Astrocyte of the hippocampus (primary cell): ENCODE measurements at places on chromosomes 2 and 18.

DNA sequence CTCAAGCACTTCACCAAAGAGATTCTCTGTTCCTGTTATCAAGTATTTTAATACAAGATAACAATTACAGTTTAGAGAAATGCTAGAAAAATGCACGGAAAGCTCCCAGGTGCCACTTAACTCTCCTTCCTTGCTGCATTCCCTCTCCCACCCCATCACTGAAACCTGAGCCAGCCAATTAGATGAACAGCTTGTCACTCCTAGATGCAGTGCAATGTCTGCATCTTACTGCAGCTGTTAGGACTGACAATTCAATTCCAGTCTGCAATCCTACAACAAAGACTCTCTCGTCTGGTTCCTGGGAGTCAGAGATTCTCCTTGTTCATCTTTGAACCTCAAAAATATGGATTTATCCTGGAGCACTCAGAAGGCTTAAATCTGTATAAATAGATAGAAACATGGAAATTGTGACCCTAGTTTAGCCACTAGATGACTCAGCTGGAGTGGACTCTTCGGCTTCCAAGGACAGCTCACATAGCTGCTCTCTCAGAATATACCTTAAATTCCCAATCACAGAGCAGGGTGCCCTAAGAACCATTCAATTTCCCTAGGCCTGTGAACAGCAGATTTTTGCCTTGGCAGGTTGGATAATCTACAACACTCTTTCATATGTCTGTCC is 311.1 kb downstream of the NRXN1 start:
- DNase-seq = no peak

DNA sequence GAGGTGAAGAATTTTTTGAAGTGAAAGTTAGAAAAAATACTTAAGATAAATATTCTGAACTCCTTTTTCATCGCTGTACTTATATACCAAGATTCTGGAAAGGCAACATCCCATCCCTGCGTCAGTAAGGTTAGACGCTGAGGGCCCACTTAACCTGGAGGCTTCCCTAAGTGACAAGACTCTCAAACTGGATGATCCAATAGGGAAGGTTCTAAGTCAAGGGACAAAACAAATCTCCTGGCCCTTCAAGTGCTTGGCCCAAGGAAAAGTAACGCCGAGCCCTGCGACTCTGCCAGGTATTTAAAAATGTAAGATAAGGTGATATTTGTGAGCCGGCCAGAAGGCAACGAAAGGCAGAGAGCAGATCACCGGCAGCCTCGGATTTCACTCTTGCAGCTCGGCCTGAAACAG is 1.3 kb downstream of the STK39 start:
- no peak for DNase-seq

GRCh38 chr2:205868773-205869333 is 186.6 kb downstream of the NRP2 start:
- peak; percentile 87 for DNase-seq

DNA sequence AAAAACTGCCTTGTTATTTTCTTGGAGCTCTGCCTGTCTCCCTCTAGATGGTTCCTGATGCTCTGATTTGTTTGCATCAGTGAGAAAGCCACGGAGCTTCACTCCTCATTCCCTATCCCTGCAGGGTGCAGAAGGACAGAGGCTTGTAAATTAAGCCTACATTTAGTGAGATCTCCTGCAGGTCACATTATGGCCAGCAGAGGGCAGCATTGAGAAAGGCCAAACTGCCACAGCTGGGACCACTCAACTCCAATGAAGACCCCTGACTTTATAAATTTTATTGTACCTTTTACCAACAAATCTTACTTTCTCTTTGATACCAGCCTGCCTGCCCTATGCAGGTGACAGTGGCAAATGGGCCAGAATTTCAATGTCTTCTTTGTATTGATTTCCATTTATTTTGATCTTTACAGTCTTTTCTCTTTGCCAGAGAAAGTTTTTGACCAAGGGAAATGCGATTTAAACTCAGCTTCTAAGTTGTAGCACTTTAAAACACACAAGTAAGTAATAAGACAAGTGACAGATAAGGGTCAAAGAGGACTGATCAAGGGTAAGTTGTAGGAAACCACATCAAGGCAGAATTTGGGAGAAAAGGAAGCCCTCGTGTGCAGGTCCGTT is 1029.1 kb upstream of the KLHL29 start:
- peak; percentile 40 for DNase-seq

GRCh38 chr2:195395362-195395761 is 261.7 kb upstream of the SLC39A10 start:
- no peak for DNase-seq

DNA sequence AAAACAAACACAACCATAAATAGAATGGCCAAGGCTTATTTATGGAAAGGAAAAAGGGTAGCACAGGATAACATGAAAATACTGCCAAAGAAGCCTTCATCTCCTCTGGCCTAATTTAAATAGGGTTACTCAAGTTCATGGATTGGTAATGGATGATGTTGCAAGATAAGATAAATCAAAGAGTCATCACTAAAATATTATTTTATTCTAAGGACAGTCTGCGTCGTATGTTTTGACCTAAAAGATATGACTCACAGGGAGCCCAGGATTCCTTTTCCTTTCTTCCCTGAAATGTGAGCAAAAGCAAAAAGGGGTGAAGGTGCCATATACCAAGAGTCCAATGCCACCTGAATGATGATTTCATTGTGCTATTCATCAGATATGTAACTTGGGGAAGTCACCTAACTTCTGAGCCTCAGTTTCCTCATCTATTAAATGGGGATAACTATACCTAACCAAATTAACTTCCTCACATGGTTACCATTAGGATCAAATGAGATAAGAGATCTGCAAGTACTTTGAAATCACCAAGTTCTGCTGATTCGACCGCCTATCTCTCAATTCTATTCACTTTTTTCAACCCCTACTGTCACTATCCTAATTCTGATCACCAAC is 137.7 kb downstream of the THADA start:
- no peak for DNase-seq

DNA sequence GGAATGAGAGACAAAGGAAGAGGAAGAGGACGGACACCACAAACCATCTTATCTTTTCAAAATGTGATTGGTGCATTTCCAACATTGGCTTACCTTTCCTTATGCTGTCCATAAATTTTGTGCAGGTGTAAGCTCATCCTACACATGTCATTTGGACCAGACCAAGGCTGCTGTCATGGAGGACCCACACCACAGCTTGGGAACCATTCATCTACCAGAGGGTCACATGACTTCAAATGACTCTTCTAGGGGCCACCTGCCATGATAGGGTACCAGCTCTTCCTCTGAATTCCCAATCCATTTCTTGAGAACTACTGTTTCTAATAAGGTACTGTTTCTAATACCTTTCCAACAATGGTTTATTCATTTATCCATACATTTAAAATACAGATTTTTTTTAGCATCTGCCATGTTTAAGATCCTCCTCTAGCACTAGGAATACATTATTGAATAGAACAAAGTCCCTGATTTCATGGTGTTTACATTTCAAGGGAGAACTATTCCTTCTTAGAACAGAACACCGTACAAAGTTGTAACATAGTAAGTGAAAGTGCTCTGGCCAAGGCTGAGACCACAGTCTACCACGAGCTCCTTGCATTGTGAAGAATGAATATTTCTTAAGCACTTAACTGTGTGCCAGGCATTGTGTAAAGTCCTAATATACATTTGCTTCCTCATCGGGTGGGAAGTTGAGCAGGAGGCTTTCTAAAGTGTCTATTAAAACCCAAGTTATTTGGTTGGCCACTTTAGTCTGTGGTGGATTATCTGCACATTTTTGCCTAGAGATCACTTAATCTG is 246.1 kb upstream of the FN1 start:
- no peak for DNase-seq

GRCh38 chr2:34498561-34498960 is 899.5 kb upstream of the FAM98A start:
- DNase-seq = peak; percentile 5

DNA sequence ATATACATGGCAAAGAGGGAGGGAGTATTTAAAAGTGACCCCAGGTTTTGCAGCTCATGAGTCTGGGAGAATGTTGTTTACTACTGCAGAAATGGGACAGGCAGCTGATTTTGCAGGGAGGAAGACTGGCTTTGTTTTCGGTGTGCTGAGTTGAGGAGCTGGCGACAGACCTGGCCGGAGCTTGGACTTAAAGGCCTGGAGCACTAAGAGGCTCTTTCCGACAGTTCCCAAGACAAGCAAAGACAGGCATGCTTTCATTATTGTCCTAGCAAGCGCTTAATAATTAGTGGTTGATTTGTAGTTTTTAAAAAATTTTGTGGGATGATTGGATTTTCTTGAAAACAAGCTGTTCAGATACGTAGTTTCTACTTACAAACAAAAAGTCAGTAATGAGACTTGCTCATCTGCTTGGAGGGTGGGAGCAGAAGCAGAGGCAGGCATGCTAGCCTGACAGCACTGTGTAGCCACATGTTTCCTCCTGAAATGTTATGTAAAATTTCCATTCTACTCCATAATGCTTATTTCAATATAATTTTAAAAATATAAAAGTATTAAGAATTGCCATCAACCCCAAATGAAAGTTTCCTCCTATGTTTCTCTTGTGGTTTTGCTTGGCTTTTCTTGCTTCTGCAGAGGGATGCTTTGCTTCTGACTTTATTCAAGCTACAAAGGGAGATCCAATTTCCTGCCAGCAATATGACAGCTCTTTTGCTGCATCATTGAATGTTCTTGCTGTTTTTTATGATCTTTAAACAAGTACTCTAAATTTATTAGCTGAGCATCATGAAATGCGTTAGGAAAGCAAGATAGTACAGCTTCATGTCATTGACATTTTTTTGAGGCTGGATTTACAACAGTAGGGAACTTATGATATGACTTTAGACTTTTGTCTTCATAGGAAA is 75.8 kb downstream of the PHLPP1 start:
- DNase-seq = peak; percentile 40

- peak; percentile 58 for DNase-seq
Measured at GRCh38 chr2:215022418-215022817, 116.0 kb downstream of the ABCA12 start.

GRCh38 chr2:171491292-171491691 is 31.0 kb upstream of the CYBRD1 start:
- DNase-seq = no peak

DNA sequence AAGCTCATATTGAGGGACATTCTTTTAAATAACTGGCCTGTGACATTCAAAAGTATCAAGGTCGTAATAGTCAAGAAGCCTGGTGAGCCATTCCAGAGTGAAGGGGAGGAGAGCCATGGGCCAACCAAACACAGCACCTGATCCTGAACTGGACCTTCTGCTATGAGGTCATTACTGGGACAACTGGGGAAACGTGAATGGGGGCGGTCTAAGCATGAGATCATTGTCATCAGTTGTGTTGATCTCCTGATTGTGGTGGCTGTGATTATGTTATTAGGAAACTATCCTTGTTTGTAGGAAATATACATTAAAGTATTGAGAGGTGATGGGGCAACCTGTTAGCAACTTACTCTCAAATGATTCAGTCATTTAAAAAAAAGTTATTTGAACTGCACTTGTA is 79.3 kb downstream of the FBXO15 start:
- no peak for DNase-seq

- no peak for DNase-seq
Measured at GRCh38 chr18:8525692-8526091, 83.5 kb upstream of the RAB12 start.

- DNase-seq = no peak
Measured at GRCh38 chr2:149783284-149783683, 195.7 kb upstream of the MMADHC start.

- DNase-seq = peak; percentile 64
Measured at GRCh38 chr2:164009756-164010337, 274.0 kb upstream of the FIGN start.

GRCh38 chr2:26637811-26638310 is 3.3 kb downstream of the CIB4 start:
- DNase-seq = no peak

- peak; percentile 36 for DNase-seq
Measured at GRCh38 chr2:237955640-237956401, 11.0 kb upstream of the UBE2F start.

DNA sequence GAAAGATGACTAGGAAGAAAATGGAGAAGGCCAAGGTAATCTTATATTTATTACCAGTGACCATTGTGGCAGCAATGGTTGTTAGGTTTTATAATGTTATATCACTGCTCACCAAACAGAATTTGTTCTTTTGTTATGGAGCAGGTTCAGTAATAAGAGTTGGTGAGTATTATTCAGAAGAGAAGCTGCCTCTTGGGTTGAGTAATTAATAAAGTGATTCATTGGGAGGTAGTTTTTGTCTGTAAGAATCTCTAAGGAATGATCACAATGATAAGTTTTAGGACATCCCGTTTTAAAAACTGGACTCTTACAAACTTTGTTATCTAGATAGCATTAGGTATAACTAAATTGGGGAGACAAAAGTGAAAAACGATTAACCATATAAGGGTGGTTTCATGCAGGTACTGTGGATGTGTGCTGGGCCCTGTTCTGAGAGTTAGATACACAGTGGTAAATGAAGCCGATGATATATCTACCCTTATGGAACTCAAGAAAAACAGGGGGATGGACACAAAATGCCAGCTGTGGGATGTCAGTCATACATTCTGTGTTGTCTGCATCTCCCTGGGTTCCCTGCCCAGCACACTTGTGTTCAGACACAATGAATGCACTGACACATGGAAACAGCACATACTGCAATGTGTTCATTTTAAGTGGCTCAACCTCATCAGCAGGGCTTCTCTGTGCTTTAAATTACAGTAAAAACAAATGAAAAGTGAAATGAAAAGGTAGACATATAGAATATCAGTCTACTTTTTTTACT is 7.5 kb downstream of the MAP4K4 start:
- DNase-seq = peak; percentile 21

GRCh38 chr2:154713675-154714074 is 15.2 kb downstream of the KCNJ3 start:
- no peak for DNase-seq

DNA sequence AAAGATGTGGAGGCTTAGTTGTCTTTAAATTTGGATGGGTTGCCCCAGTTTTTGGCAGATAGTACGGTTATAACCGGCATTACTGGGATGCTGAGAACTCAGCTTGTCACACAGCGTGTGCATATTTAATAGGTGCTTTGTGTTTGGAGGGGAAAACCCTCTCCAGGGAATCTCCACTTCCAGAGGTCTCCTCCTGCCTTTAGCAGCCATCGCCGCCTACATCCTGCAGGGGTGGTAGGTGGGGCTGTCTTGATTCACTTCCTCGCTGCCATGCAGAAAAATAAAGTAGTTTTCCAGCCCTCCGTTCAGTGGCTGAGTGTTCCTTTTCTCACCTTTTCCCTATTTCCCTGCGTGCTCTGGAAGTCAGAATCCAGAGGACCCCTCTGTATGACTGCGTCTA is 76.4 kb downstream of the ITGB1BP1 start:
- DNase-seq = no peak

GRCh38 chr2:165573534-165574461 is 104.3 kb downstream of the CSRNP3 start:
- peak; percentile 83 for DNase-seq

GRCh38 chr2:210541290-210541902 is 15.0 kb upstream of the CPS1 start:
- no peak for DNase-seq

DNA sequence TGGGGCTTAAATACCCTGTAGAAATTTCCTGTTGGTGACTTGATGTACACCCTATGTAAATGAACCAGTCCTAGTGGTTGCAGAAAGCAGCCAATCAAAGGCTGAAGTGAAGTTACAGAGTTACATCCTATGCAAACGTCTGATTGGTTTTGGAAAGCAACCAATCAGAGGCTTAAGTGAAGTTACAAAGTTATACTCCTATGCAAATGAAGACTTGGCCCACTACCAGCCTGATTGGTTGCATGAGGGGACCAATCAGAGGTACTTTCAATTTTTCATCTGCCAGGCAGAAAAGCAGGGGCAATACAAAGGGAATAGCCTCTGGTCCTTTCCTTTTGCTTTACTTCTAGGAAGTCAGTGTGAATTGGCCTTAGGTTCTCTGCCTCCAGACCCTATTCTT is 13.6 kb upstream of the ZNF397 start:
- DNase-seq = no peak

- peak; percentile 71 for DNase-seq
Measured at GRCh38 chr2:74457549-74458131, 598 bp upstream of the WBP1 start.
